ENCODE measurements at places on chromosomes 5 and 9. TPM values are rescaled to one million over a fixed set of nuclear protein-coding genes. Genes with fewer than 3 reads are reported as not detected.

DNA sequence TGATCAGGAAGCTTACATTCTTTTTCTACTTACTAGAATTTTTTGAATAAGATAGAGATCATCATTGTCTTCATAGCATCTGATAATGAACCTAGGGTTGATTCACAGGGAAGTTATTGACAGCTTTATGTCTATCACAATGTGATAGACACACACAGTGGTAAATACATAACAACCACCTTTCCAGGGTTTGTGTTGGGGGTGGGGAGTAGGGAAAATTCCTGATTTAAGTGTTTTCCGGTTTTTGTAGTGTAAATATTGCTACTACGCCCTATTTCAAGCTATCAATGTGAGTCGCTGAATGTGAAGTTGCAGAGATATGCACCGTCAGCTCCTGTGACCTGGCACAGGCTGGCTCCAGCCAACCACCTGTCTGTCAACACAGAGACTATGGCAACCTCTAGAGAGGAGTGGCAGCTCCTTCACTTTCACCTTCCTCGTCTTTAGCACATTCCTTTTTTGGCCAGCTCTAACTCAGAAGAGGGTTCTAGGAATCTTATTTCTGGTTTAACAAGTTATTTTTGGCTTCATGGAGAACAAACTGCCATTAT is 224.9 kb downstream of the MAT2B start:
- DNase-seq: no peak

The C9orf50 gene
- total RNA-seq: not detected

DNA sequence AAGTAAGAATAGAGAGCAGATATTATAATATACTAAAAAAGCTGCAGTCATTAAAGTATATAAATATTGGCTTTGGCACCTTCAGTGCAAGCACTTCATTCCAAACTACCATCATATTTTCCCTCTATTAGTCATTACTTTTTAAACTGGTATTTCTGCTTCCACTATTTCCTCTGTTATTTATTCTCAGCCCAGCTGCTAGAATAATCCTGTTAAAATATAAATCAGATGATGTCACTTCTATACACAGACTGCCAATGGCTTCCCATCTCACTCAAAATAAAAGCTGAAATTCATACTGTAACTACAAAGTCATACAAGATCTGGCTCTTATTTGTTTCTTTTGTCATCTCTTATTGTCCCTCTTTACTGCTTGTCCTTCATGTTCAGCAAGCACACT is 432.9 kb downstream of the TLE4 start:
- peak; percentile 23 for DNase-seq

The PCDHGA2 gene
- 0.14 TPM for total RNA-seq
